ENCODE measurements at places on chromosomes 4 and X. TPM values are rescaled to one million over a fixed set of nuclear protein-coding genes. Genes with fewer than 3 reads are reported as not detected.

DNA sequence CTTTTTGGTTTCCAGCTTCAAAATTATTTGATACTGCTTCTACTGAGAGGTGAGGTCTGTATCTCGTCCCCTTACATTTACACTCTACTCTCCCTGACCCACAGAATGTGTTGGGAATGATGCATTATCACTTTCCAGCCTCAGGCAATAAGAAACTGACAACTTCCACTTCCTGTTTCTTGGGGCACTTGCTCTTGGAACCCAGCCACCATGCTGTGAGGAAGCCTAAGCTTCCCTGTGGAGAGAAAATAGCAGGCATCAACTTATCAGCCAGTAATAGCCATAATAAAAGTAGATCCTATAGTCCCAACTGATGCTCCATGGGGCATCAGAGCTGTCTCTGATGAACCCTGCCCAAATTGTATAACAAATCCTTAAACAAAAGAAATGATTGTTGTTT, 32.6 kb downstream of the RELL1 start:
- H3K36me3 ChIP-seq: peaks cover 24% of the 10 kb centered on the region
- peaks cover 35% of the 10 kb centered on the region for H3K27me3 ChIP-seq
- no peak overlapping the region for H3K27ac ChIP-seq
- no peak overlapping the region for H3K4me3 ChIP-seq

DNA sequence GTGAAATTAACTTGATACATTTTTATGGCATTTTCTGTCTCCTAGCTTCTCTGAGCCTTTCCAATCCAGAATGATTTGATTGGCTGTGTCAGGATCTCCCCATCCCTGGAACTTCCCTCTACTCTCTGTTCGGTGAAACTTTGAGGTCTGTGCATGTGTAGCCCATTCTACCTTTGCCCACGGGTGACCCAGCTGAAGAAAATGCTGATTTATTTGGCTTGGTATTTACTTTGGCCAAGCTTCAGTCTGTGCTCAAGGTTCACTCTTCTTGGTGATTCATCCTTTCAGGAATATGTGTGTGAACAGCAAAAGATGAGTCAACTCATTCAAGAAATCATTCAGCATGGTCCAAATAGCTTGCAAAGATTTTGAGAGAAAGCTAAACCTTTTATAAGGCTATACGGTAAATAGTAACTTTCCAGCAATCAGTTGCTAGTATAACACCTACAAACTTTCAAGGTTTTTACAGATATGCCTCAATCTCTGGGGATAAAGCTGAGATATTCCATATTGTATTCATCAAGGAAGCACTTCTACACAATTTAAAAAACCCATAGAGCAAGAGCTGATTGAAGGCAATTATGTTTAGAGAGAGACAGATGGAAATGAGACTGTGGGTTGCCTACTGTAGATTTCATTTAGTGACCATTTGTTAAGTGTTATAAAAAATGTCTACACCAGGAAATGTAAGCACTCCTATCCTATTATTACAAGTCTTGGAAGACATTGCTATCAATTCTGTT, 233.9 kb upstream of the CXXC4 start:
- no peak overlapping the region for H3K4me3 ChIP-seq
- H3K27me3 ChIP-seq: no peaks in the 10 kb centered on the region
- DNase-seq: no peak
- no peaks in the 10 kb centered on the region for H3K36me3 ChIP-seq
- H3K4me1 ChIP-seq: no peaks in the 10 kb centered on the region
- no peak overlapping the region for H3K27ac ChIP-seq

GRCh38 chr4:66465111-66465510, 794.8 kb upstream of the EPHA5 start:
- no peak overlapping the region for H3K27ac ChIP-seq

DNA sequence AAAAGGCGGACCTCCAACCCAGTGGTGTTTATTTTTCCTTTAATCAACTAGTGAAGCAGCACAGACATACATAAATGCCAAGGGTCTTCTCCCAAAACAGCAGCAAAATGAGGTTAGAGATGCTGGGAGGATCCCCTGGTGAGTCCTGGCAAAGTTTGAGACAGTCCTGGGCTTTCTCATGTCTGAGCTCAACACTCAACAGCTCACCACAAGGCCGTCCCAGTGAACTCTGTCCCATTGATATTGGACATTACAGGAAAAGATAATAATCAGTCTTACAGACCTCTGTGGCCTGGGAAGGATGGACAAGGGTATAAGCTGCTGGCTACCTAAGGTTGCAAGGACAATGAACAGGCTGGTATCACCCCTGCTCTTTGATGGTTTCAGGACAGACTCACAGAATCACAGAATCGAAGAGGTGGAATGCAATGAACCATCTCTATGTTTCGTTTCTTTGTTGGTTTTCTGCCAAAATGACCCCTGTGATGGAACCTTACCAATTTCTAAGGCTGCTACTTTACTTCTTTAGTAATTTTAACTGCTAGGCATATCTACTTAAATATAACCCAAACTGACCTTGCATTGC, 551.8 kb downstream of the RAB28 start:
- no peaks in the 10 kb centered on the region for H3K27me3 ChIP-seq
- no peak for DNase-seq
- H3K27ac ChIP-seq: no peak overlapping the region
- H3K4me3 ChIP-seq: no peak overlapping the region

- no peaks in the 10 kb centered on the region for H3K36me3 ChIP-seq
- DNase-seq: no peak
- no peak overlapping the region for H3K4me3 ChIP-seq
- H3K27me3 ChIP-seq: no peaks in the 10 kb centered on the region
- H3K4me1 ChIP-seq: no peaks in the 10 kb centered on the region
Observed at GRCh38 chr4:92791871-92792440, 488.2 kb downstream of the GRID2 start.

DNA sequence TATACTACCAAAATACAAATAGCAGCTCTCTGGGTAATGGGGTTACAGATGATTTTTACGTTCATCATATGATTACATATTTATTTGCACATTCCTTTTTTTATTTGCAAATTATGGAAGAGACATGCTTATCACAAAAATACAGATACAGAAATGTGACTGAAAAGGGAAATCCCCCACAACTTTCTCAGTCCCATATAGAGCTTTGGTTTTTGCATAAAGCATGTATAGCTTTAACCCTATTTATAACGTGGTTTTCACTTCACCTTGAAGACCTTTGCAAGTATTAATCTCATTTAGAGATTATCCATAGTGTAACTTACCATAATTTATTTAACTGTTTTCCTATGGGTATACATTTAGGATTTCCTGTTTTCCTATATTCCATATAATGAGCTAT, 55.4 kb downstream of the PDK3 start:
- no peaks in the 10 kb centered on the region for H3K27me3 ChIP-seq
- H3K4me3 ChIP-seq: no peak overlapping the region
- peaks cover 11% of the 10 kb centered on the region for H3K4me1 ChIP-seq
- no peak for DNase-seq

DNA sequence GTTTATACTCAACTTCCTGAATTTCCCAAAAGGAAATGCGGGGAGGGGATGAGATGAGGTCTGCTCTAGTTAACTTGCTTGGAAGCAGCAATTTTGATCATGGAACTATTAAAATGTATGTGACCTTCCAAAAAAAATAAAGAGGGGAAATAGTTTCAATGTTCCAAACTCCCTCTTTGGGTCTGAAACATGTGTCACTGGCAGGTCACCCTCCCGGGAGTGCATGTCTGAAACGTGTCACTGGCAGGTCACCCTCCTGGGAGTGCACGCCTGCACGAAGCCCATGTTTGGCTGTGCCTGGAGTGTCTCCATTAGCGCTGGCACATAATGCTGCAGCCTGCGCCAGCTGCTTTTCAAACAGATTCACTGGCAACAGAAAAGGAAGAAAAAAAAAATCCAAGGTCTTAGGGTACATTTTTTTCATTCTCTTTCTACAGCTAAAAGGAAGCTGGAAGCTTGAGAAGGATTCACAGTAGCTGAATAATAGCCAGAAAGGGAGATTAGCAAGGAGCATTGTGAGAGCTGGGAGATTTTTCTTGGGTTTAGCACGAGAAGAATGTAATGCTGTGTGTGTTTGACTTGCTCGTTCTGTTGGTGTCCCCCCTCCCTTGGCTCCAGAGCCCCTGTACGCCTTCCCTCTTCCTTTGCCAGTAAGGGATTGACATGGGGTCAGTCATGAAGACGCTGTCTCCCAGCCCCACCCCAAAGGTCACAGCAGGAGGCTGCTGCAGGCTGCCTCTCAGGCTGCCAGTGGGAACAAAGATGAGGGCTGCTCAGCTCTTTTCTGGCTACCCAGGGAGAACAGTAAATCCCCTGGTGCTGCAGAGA, 39.2 kb upstream of the TLR3 start:
- H3K27me3 ChIP-seq: peaks cover 2% of the 10 kb centered on the region
- no peak overlapping the region for H3K4me3 ChIP-seq
- H3K27ac ChIP-seq: peak overlapping the region; percentile 77
- peaks cover 50% of the 10 kb centered on the region for H3K36me3 ChIP-seq
- peak; percentile 38 for DNase-seq

- H3K27ac ChIP-seq: no peak overlapping the region
- H3K4me1 ChIP-seq: no peaks in the 10 kb centered on the region
- H3K27me3 ChIP-seq: peaks cover 9% of the 10 kb centered on the region
Observed at GRCh38 chr4:10765386-10765785, 80.8 kb upstream of the CLNK start.

GRCh38 chr4:107806196-107806595, 18.5 kb upstream of the SGMS2 start:
- H3K4me1 ChIP-seq: no peaks in the 10 kb centered on the region
- H3K4me3 ChIP-seq: no peak overlapping the region
- no peaks in the 10 kb centered on the region for H3K36me3 ChIP-seq
- no peak for DNase-seq

DNA sequence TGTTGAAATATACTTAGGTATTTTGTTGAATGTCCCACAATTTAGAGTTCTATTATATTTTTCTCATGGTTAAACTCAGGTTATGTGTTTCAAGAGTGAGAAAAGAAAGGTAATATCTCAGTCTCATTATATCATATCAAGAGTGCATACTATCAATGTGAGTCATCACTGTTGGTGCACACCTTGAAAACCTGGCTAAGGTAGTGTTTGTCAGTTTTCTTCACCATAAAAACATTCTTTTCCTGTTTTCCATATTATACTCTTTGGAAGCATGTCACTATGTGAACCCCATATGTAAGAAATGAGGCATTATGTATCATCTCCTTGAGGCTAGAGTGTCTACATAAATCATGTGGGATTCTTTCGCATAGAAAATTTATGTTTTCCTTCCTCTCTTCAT, 307.6 kb upstream of the CTSO start:
- no peak overlapping the region for H3K27ac ChIP-seq
- H3K27me3 ChIP-seq: no peaks in the 10 kb centered on the region
- H3K4me1 ChIP-seq: peaks cover 10% of the 10 kb centered on the region
- H3K36me3 ChIP-seq: no peaks in the 10 kb centered on the region
- DNase-seq: no peak

The AFP gene
- 1.8 TPM for total RNA-seq

The NUDT9 gene
- 33.3 TPM for total RNA-seq
